ENCODE measurements at places on chromosomes 2 and 18.

- DNase-seq, result no peak
Measured at GRCh38 chr2:15160201-15160991, 400.7 kb downstream of the NBAS start.

DNA sequence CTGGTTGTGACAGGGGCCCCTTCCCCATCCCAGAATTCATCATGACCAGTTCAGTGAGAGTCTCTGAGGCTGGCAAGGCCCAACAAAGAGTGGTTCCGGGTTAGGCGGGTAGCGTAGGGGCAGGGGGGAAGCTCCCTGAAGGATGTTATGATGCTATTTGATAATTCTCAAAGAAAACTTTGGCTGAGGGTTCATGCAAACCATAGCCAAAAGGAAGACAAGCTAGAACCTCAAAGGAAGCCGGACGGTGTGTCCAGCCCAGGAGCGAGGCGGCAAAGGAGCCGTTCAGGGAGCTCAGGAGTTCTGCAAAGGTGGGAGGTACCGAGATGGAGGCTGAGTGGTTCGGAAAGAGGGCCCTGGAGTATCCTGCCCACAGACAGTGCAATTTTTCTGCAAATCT is 226.8 kb upstream of the RAB6C start:
- DNase-seq, result no peak

DNA sequence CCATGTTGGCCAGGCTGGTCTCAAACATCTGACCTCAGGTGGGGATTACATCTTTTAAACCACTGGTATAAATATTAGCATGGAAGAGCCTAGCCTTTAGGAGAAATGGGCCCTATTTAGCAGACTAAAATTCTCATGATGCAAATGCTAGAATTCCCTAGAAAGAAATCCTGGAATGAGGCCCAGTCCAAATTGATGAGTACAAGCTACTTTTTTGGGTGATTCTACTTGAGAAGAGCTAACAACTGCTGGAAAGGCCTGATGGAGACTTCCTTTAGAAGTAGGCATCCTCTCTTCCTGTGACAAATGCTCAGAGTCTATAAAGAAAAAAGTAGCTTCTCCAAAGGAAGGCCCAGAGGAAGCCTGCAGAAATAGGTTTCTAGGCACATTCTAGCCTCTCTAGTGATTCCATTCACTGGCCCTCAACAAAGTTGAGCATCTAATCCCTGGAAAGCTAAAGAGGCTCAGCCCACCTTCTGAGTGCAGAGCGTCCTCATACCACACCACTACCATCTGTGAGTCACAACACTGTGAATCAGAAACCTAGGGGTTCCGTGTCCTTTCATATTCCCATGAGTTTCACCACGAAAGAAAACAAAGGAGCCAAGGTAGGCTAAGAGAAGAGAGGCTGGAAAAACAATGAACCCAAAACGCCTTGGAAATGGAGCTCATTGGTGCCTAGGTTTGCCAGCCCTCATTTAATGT is 183.1 kb downstream of the C1D start:
- no peak for DNase-seq

DNA sequence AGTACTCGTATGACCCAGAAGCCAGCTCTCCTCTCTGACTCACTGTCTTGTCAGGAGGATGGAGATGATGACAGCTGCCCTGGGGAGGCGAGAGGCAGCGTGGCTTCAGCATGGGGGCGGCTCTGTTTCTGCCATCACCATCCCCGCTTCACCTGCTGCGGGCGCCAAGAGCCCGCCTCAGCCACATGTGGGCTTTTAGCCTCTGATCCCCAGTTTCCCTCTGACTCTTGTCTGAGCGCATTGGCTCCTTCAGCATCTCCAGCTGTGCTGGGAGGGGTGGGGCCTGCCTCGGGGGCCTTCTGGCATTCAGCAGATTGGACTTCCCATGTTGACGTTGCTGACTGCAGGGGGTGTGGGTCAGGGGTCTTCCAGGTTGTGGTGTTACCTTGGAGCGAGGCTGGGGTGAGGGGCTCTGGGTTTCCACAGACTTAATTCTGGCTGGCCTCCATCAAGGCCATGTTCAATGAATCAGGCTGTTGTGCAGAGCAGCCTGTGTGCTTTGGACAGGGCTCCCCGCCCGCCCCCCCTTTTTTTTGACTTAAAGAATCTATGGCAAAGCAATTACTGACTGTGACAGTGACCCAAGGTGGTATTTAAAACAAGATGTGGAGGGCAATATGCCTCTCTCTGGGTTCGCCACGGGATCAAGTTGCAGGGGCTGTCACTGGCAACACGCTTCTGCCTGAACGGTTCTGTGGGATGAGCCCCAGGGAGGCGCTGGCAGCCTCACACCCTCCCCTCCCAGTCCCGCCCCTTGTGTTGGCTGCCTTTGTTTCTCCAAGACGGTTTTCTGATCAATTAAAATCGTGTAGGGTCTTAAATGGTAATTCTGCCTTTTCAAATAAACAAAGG is 228.3 kb downstream of the LDLRAD4 start:
- DNase-seq, result no peak

DNA sequence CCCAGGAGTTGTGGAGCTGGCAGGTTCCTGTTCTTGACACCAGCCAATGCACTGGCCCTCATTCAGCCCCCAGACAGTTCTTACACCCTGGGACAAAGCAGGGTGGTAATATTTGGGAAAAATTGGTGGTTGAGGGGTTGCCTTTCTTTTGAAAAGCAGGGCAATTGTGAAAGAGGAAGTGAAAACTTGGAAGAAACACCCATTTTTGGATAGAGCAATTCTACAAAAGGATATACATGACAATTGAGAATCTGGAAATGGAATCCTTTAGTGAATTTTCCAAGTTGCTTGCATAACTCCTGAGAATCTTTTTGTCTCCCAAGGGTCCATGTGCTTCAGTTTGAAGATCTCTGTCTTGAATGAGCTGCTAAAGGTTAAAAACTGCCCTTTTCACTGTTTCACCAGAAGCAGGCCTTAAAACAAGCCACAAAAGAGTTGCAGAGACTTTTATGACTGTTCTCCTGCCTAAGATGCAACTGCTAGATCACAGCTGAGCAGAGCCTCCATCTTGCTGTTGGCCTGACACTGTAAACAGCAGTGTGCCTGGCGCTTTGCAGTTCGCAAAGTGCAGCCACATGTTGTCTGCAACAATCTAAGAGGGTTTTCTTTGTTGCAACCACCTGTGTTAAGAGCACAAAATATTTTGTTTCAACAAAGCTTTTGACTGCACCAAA is 11.8 kb downstream of the COL4A4 start:
- DNase-seq, result no peak

- no peak for DNase-seq
Measured at GRCh38 chr2:203997481-203997880, 60.9 kb downstream of the ICOS start.

GRCh38 chr2:109342930-109343329 is 213.9 kb downstream of the SH3RF3 start:
- DNase-seq, result no peak

GRCh38 chr2:235293061-235293460 is 200.8 kb upstream of the AGAP1 start:
- DNase-seq, result no peak

DNA sequence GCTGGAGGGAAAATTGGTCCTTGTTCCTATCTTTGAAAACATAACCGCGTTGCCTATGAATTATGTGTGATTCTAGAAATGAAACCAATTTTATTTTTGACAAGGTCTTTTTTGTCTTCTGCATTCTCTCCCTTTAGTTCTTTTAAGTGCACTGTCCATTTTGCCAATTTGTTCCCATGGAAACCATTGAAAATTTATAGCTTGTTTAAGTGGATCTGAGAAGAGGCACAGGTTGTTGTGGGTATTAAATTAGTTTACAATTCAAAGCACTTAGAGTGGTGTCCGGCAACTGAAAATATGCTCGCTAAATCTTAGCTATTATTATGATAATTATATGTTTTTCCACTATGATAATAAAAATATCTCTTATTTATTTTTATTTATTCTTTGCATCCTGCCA is 107.5 kb upstream of the FSHR start:
- DNase-seq, result no peak

GRCh38 chr2:49796266-49796665 is 642.0 kb upstream of the FSHR start:
- no peak for DNase-seq

DNA sequence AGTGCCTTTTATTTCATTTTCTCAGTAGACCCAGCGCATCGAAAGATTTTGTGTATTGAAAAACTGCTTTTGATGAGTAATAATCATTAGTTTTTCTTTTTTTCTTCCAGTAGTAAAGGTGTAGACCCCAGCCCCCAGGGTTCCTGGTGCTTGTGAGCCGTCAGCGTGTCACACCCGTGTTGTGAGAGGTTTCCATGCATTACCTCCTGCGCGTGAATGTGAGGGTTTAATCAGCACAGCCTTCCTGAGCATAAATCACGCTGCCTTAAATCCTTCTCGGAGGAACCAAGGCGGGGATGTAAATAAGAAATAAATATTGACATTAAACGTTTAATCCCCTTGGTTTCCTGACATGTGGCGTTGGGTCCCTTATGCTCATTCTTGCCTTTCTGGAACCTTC is 24.3 kb downstream of the TSHZ1 start:
- no peak for DNase-seq

DNA sequence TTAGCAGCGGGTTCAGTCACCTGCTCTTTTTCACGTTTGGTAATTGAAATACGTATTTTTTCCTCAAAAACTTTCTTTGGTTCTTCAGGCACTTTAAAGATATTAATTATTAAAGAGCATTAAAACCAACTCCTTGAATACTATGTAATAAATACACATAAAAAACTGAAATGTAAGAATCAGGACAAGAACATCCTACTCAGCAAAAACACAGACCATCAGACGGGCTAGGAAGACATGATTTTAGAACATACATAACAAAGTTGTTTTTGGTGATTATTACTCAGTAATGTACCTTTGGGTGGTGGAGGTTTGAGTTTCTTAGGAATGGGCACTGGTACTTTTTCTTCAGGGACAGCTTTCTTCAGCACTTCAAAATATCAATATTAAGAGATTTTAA is 126.1 kb downstream of the TTN start:
- DNase-seq, result no peak

DNA sequence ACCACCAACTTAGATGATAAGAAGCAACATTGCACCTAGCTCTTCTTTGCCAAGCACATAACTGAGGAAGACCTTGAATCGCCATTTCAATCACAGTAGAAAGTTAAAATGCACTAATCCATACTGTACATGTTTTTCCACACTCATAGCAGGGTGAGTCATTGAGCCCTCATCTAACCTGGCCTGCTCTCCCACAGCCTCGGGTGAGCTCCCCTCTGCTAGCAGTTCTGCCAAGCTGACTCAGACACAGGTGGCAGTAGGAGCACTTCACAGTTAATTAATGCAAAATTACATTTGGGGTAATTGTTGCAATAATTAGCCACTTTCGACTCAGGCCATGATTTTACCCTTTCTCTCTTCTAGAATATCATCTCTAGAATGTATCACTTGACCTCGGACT is 1632.8 kb upstream of the CELF4 start:
- no peak for DNase-seq

GRCh38 chr2:240567872-240568677 is at the start of gene RNPEPL1:
TSS of gene RNPEPL1 (plus strand) at chr2:240568484. CDS start at chr2:240568587, 103 bp downstream.
- no peak for DNase-seq

GRCh38 chr2:218363736-218364135 is 7.1 kb downstream of the CATIP start:
- DNase-seq, result no peak

- no peak for DNase-seq
Measured at GRCh38 chr18:31244771-31245394, 73.1 kb upstream of the DSG1 start.

DNA sequence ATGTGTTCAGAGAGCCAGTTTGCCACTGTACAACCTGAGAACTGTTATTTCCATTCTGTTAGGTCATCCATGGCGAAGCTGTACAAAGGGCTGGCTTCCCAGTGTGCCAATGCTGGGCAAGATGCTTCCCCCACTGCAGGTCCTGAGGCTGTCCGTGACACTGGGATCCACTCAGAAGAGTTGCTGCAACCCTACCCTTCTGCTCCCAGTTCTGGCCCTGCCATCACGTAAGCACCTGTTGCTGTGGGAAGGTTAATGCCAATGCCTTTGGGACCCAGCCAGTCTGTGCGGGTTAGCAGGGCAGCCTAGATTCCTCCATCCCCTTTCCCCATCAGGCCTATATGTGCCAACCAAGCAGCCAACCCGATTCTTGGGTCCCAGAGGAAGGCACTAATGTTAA is 68.3 kb downstream of the ARHGEF33 start:
- no peak for DNase-seq

- DNase-seq, result no peak
Measured at GRCh38 chr2:143026411-143027054, 102.7 kb upstream of the ARHGAP15 start.

- no peak for DNase-seq
Measured at GRCh38 chr18:31232775-31233424, 70.2 kb upstream of the DSC1 start.

DNA sequence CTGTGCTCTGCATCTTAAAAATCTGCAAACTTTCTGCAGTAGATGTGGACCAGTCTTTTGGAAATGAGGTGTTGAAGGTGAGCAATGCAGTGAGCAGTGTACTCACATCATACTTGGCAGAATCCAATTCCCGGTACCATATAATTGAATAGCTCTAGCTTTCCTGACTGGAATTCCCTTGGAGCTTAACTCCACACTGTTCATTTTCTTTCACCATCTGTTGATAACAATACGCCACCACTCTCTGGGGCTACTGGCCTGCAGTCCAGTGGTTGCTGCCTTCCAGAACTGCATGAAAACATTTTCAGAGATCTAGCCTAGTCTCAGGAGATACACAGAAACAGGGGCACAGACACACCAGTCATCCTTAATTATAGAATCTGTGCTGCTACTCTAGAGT is 820.0 kb upstream of the NXPH2 start:
- DNase-seq, result no peak

GRCh38 chr2:239827523-239827890 is 197.6 kb downstream of the NDUFA10 start:
- no peak for DNase-seq

DNA sequence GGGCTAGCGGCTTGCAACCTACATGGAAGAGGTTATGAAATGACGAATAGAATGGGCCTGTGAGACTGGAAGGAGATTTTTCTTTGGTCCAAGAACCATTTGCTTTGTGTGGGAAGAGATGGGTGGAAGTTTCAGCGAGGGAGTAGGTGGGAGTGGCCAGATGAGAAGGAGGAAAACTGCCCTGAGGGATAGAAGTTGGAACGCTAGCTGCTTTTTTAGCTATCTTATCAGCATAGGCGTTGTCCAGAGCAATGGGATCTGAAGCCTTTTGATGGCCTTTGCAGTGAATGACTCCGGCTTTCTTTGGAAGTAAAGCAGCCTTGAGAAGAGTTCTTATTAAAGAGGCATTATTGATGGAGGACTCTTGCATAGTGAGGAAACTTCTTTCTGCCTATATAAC is 52.4 kb downstream of the SPTBN1 start:
- DNase-seq, result no peak

GRCh38 chr2:4278392-4278791 is 575.0 kb downstream of the DCDC2C start:
- DNase-seq, result no peak
